ENCODE measurements at places on chromosomes 6 and 20.

DNA sequence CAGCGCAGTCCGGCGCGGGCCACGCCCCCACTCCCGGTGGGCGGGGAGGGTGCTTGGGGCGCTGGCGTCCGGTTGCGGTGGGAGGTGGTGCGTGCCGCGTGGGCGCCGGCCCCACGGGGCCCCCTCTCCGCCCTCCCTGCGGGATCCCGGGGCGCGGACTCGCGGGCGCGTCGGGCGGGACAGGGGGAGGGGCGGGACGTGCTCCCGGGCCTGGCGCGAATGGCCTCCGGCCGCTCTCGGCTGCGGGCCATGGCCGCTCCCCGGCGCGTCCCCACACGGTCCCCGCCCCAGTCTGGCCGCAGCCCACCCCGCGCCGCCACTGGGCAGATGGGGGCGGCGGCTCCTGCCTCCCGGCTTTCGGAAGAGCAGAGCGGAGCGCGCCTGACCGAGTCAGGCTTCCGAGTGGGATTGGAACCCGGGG, 771 bp upstream of the PPP1R3G start:
- peak; percentile 19 for DNase-seq

- DNase-seq = no peak
Observed at GRCh38 chr6:21135484-21136013, 458.0 kb upstream of the SOX4 start.

DNA sequence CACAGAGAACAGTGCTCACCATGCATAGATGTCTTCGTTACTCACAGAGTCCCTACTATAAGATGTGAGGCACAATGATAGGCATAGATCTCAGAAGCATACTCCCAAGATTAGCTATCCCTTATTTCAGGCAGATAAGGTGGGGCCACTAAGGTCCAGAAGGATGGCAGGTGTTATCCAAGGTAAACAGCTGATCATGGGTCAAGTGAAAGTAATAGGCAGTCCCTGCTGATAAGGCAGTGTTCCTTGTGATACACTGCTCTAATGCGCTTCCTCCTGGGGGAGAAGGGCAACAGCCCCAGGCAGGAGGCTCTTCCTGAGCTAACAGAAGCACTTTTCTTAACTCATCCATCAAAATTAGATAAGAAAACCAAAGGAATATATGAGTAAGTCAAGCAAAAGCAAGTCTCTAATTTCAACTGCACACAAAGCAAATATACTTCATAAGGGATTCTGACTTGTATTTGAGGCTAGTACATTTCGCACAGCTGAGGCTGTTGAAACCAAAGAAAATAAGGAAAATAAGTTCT, 42.2 kb downstream of the METTL24 start:
- DNase-seq = peak; percentile 22

DNA sequence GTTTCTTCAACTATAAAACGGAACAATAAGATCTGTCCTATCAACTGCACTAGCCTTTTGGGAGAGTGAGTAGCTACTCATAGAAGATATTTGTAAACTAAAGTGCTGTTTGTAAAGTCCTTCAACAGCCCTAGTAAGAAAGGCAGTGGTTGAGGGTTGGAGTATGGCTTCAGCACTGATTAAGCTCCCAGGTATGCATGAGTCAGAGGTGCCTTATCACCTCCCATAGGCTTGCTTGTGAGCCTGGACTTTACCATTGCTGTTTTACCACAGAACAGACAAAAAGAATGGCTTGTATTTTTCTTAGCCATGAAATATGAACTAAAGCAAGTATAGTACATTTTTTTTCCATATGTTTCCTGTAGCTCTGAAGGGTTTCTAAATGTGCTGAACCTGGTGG, 44.1 kb downstream of the SAMD3 start:
- DNase-seq = no peak

- peak; percentile 58 for DNase-seq
Observed at GRCh38 chr20:4090756-4091489, 75.6 kb upstream of the RNF24 start.

DNA sequence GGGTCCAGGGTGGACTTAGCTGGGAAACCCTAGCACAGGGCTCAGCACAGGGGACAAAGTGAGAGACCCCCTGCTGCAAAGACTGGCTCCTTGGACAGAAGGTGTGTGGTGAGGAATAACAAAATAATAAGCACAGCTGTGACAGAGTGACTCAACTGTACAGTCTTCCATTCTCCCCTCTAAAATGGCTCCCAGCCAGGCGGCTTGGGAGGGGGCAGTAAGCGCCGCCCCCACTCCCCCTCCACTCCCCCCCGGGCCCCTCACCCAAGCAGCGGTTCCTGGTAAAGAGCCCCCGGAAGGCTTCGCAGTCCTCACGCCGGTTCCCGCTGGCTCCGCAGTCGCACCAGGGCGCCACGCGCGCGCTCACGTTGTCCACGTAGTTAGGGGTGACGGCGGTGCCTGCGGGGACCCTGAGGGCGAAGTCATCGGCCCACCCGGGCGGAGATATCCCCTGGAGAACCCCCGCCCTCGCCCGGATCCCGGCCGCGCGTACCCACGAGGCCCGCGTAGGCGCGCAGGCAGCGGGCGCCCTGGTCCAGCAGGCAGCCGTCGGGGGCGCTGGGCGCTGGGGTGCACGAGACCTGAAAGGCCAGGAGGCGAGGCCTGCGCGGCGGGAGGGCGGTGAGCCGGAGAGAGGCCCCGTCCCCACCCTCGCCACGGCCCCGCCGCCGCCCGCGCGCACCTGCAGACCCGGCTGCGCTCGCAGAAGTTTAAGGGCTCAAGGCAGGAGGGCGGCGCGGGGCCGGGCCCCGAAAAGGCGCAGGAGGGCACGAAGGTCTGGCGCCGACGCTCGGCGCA, 2.7 kb downstream of the GFRA4 start:
- no peak for DNase-seq

DNA sequence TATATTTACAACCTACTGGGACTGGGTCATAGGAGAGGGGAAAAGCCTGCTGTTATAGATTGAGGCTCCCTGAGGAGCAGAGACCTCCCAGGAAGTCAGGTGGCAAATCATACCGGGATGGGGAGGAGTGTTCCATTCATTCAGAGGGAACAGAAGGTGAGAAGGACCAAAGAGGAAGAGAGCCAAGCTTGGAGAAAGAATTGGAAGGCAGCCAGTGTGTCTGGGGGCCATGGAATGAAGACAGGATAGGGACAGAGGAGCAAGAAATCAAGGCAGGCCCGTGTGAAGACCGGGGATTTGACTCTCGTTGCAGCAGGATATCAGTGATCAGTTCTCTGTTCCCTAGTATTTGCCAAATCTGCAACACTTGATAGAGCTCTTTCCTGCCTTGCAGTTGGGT, 5.7 kb upstream of the ZNF217 start:
- DNase-seq = no peak

DNA sequence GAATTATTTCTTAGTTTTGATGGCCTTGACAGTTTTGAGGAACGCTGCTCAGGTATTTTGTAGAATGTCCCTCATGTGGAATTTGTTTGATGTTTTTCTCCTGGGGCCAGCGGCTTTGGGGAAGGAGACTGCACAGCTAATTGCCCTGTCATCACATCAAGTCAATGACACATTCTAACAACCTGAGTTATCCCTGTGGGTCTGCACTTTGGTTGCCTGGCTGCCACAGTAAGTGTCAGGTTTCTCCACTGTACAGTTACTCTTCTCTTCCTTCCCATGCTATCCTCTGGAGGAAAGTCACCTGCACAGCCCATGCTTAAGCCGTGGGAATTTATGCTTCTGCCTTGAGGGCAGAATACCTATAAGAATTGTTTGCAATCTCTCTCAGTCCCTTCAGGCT, 1.4 kb upstream of the TREML4 start:
- no peak for DNase-seq

GRCh38 chr6:14721103-14721758, 524.6 kb upstream of the JARID2 start:
- DNase-seq = peak; percentile 35

Measured in erythroblast (primary cell).